ENCODE measurements at places on chromosomes 5 and 9.

DNA sequence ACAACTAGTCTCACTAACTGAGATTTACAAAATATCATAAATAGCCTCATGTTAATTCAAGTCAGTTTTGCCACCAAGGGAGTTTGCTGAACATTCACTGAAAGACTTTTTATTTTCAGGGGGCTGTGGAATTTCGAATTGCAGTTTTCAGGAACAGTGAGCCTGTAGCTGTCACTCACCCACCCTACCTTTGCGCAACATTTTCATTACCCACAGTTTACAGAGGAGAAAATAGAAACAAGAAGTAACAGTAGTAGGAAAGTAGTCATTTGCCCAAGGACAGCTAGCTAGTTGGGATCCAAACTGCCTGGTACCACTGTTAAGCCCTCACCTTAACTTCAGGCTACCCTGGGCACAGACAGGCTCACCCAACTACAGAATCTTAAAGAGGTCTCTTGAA is 154.1 kb downstream of the ADAMTS12 start:
- DNase-seq: no peak

GRCh38 chr9:134784577-134785305 is 95.9 kb upstream of the FCN2 start:
- DNase-seq: no peak

GRCh38 chr5:126523818-126524510 is 71.1 kb downstream of the ALDH7A1 start:
- DNase-seq: no peak

DNA sequence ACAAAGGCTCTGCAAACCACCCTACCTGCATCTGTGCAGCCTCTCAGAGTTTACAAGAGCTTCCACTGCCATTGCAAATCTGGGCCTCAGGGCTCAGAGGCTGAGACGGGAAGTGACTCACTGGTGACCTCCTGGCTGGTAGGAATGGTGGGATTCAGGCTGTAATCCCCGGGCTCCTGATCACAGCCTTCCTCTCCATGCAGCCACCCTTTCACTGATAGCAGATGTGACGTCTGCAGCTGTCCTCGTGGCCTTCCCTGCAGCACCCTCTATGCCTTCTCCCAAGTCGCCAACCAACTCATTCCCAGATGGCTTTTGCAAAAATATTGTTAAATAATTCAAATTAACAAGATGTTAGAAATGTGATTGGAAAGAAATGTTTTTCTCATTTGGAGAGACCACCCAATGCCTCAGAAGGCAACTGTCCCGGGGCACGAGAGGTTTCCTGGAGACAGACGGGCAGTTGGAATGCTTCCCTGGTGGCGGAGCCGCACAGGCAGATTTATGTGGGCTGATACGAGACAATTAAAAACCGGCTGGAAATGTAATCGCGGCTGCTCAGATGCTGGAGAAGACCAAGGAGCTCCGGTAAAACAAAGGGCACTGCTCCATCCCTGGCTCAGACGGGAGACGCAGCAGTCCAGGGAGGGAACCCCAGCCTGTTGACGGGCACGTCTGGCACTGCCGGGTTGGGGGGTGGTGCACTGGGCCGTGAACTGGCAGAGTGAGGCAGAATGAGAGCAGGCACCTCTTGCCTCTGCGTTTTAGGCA is 34.4 kb upstream of the SLC25A51 start:
- no peak for DNase-seq

GRCh38 chr9:93132946-93133680 is 938 bp downstream of the NINJ1 start:
- peak; percentile 86 for DNase-seq
